Stimulated activated CD4-positive, alpha-beta T cell treated with anti-CD3 and anti-CD28 coated beads, TNF-alpha, amount 100 ng/mL, for 48 hours (primary cell): ENCODE measurements at places on chromosomes 6 and 20.

GRCh38 chr20:23178806-23179205, 92.7 kb upstream of the CD93 start:
- no peak for DNase-seq

GRCh38 chr6:144978208-144978607, 693.1 kb downstream of the UTRN start:
- no peak for DNase-seq

GRCh38 chr6:139256087-139256486, 35.7 kb downstream of the TXLNB start:
- no peak for DNase-seq

DNA sequence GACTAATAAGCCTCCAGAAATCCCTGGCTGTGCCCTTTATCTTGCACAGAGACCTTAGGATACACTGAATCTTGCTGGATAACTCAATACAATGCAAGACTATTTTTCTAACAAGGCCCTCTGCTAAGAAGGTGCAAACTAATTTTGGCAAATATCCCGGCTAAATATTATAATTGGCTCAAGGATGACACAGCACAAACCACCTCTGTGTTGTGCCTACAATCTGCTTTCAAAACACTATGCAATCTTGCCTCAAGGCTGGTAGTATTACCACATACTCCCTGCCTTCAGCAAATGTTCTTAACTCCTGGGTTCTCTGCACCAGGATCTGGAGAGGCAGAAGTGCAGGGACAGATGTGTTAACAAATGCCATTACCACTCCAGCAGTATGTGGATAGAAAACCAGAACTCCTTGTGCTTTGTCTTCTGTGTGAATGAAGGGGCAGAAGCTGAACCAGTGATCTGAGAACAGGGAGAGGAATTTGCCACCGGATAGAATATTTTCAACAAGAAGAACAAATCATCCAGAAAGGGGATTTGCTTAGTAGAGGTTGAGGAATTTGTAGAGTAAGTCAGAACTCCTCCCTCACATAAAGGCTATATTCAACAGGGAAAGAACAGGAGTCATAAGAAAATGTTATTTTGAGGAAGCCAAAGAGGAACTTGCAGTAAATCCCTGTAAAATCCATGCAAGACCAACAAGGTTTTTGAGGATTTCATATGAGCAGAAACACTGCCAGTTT, 74.1 kb upstream of the SLC4A11 start:
- no peak for DNase-seq

- DNase-seq: no peak
Measured at GRCh38 chr6:128414943-128415342, 105.5 kb downstream of the PTPRK start.

DNA sequence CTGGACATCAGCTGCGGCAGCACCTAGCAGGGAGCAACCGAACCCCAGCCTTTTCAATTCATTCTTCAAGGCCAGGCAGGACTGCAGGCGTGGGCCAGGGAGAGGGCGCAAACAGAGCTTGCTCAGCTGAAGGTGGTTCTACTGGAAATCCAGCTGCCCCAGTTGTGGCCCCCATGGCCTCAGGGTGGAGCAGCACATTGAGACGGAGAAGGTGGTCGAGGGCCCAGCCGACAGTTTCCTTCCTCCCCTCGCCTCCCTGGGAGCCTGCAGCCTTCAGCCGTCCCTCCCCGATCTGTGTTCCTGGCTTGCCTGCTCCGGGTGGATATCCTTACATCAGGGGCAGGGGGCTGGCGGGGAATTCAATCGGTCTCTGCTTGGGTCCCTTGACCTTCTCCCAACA, 217.8 kb downstream of the ANKRD60 start:
- DNase-seq: no peak

DNA sequence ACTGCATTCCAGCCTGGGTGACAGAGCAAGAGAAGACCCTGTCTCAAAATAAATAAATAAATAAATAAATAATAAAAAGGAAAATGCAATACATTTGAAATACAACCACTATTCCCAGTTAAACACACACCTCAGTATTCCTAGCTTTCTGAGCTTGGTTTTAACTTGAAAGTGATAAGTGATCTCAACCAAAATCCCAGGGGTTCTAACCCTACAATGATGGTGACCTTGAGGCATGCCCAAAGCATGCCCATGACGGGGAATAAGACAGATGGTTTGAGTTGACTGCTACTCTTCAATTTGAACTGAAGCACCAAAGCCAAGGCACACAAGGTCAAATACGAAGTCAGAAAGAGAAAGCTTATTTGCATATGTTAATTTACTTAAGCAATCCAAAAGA, 96.9 kb downstream of the ZFP64 start:
- DNase-seq: no peak

DNA sequence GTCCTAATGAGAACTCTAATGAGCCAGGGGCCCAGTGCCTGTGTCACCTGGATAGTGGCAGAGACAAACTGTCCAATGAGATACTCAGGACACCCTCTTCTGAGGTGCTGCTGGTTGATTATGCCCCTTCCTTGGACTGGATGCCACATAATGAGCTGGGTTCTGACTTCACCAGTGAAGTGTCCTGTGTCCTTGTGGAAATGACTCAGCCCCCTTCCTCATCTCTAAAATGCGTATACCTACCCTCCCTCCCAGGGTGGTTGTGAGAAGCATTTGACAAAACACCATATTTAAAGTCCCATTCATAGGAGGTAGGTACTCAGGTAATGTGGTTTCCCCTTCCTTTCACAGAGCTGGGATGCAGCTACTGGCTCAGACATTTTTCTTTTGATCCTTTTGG, 28.4 kb upstream of the RNF24 start:
- DNase-seq: no peak

DNA sequence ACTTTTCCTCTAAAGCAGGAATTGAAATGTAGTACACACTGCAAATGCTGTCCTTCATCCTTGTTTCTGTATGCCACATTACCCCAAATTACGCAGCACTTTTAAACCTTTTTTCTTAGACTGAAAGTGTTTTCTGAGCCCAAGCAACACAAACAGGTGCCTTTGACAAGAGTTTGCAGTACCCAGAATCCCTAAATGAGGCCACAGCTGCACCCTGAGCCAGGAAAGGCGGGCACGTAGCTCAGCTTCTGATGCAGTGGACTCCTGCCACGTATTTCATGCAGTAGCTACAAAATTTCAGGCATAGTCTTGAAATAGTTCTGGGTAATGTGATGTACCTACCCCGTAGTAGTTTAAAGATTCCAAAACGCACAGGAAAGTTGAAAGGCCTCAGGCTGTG, 31.0 kb upstream of the CLDN20 start:
- no peak for DNase-seq
